Activated naive CD4-positive, alpha-beta T cell treated with anti-CD3 and anti-CD28 coated beads, Interleukin-2, amount 10 ng/mL, durations not matched to agents 7 days and 5 days (primary cell): ENCODE measurements at places on chromosomes 13 and 19.

DNA sequence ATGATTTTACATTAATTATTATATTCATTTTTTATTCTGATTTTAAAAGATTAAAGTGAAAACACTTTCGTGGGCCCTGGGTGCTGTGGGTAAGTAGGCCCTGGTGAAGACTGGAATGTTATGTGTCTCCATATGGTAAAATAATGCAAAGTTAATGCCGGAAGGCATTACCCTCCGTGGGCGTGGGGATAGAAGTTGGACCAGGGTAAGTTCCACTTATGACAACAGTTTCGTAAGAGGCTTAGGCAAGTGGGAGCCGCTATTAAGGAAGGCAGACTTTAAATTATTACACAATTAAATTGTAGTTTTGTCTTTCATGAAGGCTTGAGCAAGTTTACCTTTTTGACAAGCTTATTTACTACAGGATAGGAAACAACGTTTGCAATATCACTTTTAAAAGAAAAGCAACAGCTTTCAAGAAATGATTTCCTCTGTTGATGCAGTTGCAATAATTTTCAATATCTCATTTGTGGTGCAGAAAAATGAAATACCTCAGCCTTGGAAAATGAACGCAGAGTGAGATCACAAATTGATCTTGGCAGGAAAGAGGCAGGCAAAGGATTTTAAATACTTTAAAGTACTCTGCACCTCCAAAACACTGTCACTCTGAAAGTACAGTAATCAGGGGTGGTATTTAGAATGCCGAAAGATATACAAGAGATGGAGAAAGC lies 310.6 kb downstream of the DCT start:
- H3K27me3 ChIP-seq, result peaks cover 9% of the 10 kb centered on the region
- no peak for DNase-seq
- H3K27ac ChIP-seq, result no peak overlapping the region
- no peaks in the 10 kb centered on the region for H3K36me3 ChIP-seq
- H3K4me1 ChIP-seq, result no peaks in the 10 kb centered on the region
- H3K4me3 ChIP-seq, result no peak overlapping the region

DNA sequence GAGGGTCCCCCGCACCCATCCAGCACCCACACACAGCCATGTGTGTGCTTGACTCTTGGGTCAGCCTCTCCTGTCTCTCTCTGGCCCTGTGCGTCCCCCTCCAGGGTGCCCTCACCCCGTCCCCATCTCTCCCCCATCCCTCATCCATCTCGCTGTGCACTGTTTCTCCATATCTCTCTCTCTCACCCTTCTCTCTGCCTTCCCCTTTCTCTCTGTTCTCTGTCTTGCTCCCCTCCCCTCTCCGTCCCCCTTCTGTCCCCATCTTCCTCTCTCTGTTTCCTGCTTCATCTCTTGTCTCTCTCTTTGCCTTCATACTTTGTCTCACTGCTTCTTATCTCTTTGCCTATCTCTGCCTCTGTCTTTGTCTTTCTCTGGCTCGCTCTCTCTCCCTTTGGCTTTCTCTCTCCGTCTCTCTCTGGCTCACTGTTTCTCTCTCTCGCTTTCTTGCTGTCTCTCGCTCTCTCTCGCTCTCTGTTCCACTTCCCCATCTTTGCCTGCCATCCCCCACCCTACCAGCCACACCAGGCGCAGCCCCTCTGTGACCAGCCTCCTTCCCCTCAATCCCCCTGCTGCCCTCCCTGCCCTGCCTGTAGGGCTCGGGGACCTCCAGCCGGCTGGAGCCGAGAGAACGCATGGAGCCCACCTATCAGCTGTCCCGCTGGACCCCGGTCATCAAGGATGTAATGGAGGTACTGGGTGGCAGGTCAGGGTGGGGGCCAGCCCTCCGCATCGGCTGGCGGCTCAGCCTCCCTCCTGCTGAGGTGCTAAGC lies 8.9 kb downstream of the STXBP2 start:
- H3K4me1 ChIP-seq, result no peaks in the 10 kb centered on the region
- no peak overlapping the region for H3K27ac ChIP-seq
- H3K27me3 ChIP-seq, result peaks cover 9% of the 10 kb centered on the region
- H3K36me3 ChIP-seq, result peaks cover 11% of the 10 kb centered on the region
- no peak for DNase-seq
- H3K4me3 ChIP-seq, result no peak overlapping the region

DNA sequence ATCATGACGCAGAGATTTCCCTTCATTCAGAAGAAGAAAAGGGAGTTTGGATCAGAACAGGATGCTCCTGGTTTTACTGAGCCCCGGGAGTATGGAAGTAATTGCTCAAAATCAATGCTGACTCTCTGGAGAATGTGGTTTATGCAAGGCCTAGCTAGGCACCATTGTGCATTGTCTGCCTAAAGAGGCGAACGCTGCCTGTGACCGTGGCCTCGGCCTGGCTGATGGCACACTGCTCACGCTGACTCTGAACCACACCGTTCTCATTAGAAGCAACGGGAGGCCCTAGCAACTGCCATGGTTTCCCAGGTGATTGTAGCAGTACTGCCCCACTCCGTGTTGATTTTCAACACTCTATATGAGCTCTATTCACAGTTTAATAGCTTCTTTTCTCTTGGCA lies 41.7 kb upstream of the UBL3 start:
- no peaks in the 10 kb centered on the region for H3K36me3 ChIP-seq
- no peak for DNase-seq
- no peak overlapping the region for H3K27ac ChIP-seq
- no peak overlapping the region for H3K4me3 ChIP-seq
- H3K4me1 ChIP-seq, result peaks cover 3% of the 10 kb centered on the region

DNA sequence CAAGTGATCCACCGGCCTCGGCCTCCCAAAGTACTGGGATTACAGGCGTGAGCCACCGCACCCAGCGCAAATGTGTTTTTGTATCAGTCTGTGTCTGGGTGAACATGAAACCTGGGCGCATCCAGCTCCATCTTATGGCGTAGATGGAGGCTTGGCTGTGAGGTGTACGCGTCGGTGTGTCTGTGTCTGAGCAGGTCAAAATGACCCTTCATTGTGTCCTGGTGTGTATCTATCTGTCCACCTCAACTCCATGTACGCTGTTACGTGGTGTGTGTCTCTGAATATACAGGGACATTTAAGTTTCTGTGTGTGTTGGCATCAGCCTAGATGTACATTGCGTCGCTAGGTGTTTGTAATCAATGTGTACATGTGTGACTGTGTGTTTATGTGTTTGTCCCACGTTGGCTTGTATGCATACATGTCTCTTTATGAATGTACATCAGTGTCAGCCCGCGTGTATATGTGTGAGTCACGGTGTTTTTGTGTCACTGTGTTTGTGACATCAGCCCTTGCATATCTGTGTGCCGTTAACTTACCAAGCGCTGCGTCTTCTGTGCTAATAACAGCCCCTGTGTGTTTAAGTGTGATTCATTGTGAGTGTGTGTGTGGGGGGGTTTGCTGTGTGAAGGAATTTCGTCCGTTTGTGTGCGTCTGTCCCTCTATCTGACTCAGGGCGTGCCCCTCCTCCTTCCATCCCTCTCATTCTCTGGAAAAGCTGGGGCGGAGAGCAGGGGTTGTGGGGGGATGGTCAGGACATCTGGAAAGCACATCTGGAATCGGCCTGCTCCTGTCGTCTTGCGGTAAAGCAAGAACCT lies 6.4 kb downstream of the AXL start:
- peaks cover 57% of the 10 kb centered on the region for H3K27me3 ChIP-seq
- H3K27ac ChIP-seq, result no peak overlapping the region
- H3K4me1 ChIP-seq, result peaks cover 16% of the 10 kb centered on the region
- H3K36me3 ChIP-seq, result no peaks in the 10 kb centered on the region
- no peak for DNase-seq

GRCh38 chr19:47266401-47266941 lies 8.2 kb upstream of the INAFM1 start:
- no peak for DNase-seq
- no peak overlapping the region for H3K4me3 ChIP-seq
- no peaks in the 10 kb centered on the region for H3K27me3 ChIP-seq
- H3K4me1 ChIP-seq, result peaks cover 2% of the 10 kb centered on the region
- peaks cover 40% of the 10 kb centered on the region for H3K36me3 ChIP-seq

DNA sequence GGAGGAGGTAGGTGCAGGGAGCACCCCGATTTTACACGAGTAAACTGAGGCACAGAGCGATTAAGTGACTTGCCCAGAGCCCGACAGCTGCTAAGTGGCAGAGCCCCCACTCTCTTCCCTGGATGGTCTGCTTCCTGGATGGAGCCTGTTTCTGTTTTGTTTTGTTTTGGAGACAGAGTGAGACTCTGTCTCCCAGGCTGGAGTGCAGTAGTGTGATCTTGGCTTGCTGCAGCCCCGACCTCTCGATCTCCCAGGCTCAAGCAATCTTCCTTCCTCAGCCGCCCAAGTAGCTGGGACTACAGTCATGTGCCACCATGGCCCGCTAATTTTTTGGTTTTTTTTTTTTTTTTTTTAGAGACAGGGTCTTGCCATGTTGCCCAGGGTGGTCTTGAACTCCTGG lies 17.3 kb downstream of the BICRA start:
- no peak overlapping the region for H3K27ac ChIP-seq
- no peaks in the 10 kb centered on the region for H3K27me3 ChIP-seq
- H3K4me3 ChIP-seq, result no peak overlapping the region
- DNase-seq, result no peak

DNA sequence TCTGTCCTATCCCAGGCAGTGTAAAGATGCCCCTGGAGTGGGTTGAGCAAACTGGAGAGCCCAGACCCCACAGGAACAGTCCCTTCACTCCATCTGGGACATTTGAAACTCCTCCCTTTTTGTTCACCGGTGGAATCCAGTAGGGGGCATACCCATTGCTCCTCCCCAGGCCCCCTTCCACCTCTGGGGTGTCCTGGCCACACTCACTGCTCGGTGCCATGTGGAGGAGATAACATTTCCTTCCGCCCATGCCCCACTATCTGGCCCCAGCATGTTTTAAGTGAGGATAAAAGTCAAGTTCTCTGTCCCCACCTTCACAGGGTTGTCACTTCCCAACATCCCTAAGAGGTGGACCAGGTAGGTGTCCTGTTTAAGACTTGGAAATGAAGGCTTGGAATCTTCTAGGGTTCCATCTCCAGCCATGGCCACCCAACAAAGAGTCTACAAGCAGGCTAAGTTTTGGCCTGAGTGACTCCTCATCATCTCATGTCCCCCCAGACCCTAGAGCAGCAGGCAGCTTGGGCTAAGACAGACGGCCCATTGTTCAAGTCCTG lies 9.3 kb downstream of the ZNF526 start:
- DNase-seq, result no peak
- H3K4me3 ChIP-seq, result no peak overlapping the region
- peaks cover 70% of the 10 kb centered on the region for H3K36me3 ChIP-seq

DNA sequence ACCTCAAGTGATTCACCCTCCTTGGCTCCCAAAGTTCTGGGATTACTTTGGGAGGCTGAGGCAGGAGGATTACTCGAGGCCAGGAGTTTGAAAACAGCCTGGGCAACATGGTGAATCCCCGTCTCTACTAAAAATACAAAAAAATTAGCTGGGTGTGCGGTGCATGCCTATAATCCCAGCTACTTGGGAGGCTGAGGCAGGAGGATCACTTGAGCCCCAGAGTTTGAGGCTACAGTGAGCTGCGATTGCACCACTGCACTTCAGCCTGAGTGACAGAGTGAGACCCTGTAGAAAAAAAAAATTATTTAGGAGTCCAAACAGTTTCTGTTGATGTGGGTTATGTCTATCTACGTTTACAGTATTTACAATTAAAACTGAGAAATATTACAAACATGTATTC lies 6.7 kb downstream of the FOXA3 start:
- H3K4me3 ChIP-seq, result no peak overlapping the region
- no peak overlapping the region for H3K27ac ChIP-seq
- no peaks in the 10 kb centered on the region for H3K36me3 ChIP-seq
- no peak for DNase-seq

DNA sequence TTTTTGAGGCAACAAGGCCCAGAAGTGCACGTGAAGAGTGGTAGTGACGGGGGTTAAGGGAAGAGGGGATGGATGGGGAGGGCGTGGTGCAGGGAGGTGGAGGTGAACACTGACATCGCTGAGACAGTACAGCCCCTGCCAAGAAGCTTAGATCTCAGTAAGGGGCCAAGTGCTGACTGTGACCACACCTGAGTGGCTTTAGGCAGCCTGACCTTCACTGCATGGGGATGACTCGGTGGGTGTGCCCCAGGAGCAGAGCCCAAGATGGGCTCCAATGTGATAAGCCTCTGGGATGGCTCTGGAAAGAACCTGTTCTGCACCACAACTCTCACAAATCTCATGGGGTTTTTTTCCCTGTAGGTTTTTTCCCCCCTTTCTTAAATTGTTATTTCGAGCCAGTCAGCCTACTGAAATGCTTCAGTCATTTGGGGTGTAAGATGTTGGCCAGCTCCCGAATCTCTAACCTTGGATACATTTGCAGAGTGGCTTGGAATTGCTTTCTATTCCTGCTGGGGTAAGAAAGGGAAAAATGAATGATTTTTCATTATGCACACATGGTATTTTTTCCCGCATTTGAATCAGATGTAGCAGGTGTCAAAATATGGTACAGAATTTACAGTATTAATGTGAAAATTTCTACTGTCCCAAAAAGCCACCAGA lies 165.0 kb downstream of the TM9SF2 start:
- H3K4me1 ChIP-seq, result no peaks in the 10 kb centered on the region
- no peak overlapping the region for H3K27ac ChIP-seq
- no peak for DNase-seq
- no peaks in the 10 kb centered on the region for H3K36me3 ChIP-seq
- H3K4me3 ChIP-seq, result no peak overlapping the region

DNA sequence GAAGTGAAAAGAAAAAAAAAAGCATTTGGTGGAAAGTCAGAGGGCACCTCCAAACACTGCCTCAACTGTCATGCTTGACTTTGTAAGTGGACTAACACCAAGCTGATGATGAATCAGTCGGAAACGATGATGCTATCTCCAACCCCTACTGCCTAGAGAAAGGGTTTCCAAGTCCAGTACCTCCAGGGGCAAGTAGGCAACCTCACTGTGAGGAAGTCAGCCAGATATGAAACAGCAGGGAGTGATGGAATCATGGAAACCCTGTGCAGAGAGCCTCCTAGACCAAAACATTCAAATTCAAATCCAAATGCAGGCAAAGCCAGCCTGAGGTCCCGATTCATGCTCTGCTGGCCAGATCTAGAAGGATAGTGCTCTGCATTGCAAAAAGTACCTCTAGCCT lies 100.9 kb upstream of the SERP2 start:
- no peak overlapping the region for H3K27ac ChIP-seq
- H3K36me3 ChIP-seq, result peaks cover 12% of the 10 kb centered on the region
- no peak overlapping the region for H3K4me3 ChIP-seq
- no peak for DNase-seq
- H3K27me3 ChIP-seq, result peaks cover 11% of the 10 kb centered on the region

GRCh38 chr19:17757125-17757524 lies 5.8 kb downstream of the FCHO1 start:
- H3K27ac ChIP-seq, result peak overlapping the region; percentile 51
- H3K4me1 ChIP-seq, result peaks cover 33% of the 10 kb centered on the region

- peaks cover 56% of the 10 kb centered on the region for H3K27me3 ChIP-seq
- no peak for DNase-seq
- H3K4me1 ChIP-seq, result peaks cover 13% of the 10 kb centered on the region
- H3K4me3 ChIP-seq, result no peak overlapping the region
- no peak overlapping the region for H3K27ac ChIP-seq
Observed at GRCh38 chr19:10004617-10005016, 5.7 kb downstream of the COL5A3 start.

DNA sequence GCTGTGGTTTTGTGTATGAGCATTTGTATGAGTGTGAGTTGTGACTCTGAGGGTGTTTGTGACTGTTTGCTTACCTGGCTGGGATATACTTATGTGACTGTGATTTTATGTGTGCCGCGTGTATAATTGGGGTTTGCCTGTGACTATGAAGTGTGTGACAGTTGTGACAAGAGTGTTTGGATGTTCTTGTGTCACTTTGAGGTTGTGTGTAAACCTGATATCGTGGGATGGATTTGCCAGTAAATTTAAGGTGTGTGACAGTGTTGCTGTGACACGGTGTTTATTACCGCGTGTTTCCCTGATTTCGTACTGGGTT lies 442 bp downstream of the ZNF420 start:
- H3K27ac ChIP-seq, result peak overlapping the region; percentile 95
- DNase-seq, result no peak
- peak overlapping the region; percentile 88 for H3K4me3 ChIP-seq
- H3K4me1 ChIP-seq, result peaks cover 33% of the 10 kb centered on the region
